ENCODE measurements at places on chromosomes 1 and 21. TPM values are rescaled to one million over a fixed set of nuclear protein-coding genes. Genes with fewer than 3 reads are reported as not detected.

Gene UTS2
- total RNA-seq = not detected

Gene BLACAT1
- total RNA-seq = not detected

Gene CGN
- 0.06 TPM for total RNA-seq

Gene SMPDL3B
- not detected for total RNA-seq

GRCh38 chr1:156560585-156561163 lies 11.7 kb downstream of the IQGAP3 start:
- no peak for DNase-seq

Gene FLG2
- not detected for total RNA-seq

Gene TACSTD2
- not detected for total RNA-seq

DNA sequence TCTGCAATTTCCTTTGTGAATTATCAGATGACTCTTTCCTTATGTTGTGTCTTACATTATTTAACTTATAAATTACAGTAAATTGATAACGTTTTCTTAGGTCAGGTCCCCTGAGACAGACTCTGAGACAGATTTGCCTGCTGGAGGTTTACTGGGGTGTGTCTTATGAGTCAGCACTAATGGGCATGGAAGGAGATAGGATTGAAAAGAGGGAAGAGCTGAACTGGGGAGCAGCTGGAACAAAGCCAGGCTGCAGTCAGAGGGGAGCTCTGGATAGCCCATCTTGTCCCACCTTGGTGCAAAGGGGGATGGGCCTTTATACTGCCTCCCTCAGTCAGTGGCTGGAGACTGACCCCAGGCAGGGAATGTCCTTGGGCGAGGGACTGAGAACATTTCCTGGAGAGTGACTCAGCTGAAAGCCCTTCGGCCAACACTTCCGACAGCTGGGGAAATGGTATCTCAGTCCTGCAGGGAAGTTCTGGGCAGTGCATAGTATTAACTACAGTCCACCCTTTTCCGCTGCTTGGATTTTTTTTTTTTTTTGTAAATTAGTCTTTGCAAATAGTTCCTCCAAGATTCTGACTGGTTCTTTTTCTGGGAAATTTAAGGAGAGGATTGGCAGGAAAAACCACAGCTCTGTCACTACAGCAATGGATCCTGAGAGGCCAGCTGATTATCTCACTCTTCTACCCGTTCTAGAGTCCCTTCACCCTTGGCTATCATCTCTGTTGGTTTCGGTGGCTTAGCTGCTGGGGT lies 39.1 kb upstream of the CDC42BPA start:
- DNase-seq = peak; percentile 96

Gene MTARC2
- total RNA-seq = 1.5 TPM

- DNase-seq = no peak
Observed at GRCh38 chr1:35506960-35507912, 50.0 kb downstream of the KIAA0319L start.

Measured in LHCN-M2 (cell line).